ENCODE measurements at places on chromosomes 1 and 21.

- DNase-seq = no peak
These were observed 20.5 kb downstream of the RCSD1 start for GRCh38 chr1:167650269-167651160.

- DNase-seq = no peak
These were observed 11.7 kb upstream of the SYPL2 start for GRCh38 chr1:109454497-109455133.

DNA sequence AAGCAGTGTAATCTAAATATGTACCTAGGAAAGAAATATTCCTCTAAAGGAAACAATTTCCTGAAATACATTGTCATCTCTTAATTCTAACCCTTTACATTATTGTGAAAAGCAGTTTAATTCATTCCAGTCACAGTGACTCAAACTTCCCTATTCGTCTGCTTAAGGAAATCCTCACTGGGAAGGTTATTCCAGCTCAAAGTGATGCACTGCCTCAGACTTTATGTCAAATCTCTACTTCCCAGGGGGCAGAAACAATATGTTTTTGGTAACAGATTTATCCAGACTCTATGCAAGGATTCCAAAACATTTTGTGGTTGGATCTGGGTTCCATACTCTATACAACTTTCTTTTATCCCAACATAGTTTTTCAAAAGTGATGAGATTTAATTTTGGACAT is 145.2 kb downstream of the NTMT2 start:
- no peak for DNase-seq

DNA sequence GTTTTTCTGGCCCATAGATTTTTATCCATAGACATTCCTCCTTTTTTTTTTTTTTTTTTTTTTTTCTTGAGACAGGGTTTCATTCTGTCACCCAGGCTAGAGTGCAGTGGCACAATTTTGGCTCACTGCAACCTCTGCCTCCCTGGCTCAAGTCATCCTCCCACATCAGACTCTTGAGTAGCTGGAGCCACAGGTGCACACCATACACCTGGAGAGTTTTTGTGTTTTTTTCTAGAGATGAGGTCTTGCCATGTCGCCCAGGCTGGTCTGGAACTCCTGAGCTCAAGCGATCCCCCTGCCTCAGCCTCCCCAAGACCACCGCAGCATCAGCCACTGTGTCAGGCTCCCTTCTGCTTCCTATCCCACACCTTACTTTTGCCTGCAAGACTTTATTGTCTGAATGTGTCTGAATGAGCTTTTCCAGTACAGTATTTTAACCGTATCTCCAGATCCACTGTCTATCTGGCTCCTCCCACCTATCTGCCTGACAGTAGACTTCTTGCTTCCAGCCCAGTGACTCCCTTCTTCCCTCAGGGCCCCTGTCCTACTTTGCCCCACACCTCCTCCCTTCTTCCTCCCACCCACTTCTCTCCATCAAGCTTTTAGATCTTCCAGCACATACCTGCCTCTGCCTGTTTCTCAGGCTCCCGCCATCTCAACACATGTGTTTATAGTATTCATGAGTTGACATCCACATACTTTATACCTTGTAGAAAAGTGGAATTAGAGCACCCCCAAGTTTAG is 6.1 kb downstream of the C1orf21 start:
- no peak for DNase-seq

- DNase-seq = no peak
These were observed 138.3 kb downstream of the APP start for GRCh38 chr21:26032263-26032662.

DNA sequence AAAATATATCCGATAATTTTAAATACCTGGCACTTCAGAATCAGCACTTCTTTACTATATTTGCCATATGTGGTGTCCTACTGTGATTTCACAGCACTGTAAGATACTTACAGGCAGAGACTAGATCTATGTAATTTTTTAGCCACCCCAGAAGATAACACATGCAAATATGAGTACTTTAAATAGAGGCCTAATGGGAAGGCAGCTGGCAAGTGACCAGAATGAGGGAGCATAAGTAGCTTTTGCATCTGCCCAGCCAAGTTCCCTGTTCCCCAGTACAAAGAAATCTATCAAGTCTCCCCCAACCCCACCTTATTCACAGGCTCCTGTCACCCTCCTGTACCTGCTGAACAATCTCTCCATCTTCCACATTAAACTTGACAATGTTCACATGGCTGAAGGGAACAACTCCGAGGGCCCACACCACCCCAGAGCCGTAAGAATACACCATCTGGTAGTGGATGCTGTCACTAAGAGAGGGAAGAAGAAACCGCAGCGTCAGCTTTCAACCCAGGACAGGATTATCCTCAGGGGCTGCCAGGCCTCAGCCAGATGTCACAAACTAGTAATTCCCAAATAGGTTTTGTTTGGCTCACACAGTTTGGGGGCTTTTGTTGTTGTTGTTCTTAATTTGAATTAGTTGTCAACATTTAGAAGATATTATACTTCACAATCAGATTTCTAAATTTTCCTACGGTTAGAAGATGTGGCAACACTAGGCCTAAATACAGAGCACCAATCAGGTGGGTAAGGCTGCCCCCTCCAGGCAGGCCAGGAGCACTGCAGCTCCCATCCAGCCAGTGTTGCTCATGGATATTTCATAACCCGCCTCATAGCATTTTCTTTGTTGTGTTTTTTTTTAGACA is 10.4 kb downstream of the EMC1 start:
- DNase-seq = peak; percentile 32

DNA sequence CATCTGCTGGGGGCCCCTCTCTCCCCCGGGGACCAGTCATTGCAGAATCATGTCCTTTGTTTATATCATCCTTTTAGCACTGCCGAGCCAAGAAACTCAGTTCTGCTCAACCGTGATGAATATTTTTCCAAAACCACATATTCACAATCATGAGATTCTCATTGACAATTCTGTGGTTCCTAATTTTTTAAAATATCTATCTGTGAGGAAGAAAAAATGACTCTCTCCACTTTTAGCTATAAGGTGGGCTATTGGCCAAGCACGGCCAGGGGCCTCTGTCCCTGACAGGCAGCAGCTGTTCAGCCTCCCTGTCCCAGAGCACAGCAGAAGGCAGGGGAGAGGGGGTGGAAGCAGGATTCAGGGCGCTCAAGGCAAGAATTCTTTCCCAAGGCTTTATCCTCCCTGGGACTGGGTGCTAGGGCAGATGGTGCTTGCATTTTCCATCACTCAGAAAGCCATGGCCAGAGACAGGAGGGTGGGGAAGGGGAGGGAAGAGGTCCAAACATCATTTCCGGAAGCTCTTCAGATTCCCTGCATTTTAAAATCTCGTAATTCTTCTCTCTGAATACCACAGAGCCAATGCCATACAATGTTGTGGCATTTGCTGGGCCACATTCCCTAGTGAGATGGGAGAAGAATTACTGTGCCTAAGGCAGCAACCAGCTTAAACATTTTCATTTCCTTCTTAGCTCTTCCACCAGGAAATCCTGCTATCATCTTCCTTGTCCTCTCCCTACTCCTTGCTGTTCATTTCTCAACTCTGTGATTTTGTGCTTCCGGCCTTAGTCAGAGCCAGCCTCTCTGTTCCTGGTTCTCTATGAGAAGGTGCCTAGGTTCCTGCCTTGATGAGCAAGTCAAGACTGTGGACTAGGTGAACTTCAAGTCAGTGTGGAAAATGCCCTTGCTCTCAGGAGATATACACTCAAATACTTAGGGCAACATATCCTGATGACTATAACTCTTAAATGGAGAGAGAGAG is 60.3 kb downstream of the KCNJ6 start:
- no peak for DNase-seq

GRCh38 chr21:45032332-45032731 is 42.0 kb upstream of the ADARB1 start:
- DNase-seq = no peak

DNA sequence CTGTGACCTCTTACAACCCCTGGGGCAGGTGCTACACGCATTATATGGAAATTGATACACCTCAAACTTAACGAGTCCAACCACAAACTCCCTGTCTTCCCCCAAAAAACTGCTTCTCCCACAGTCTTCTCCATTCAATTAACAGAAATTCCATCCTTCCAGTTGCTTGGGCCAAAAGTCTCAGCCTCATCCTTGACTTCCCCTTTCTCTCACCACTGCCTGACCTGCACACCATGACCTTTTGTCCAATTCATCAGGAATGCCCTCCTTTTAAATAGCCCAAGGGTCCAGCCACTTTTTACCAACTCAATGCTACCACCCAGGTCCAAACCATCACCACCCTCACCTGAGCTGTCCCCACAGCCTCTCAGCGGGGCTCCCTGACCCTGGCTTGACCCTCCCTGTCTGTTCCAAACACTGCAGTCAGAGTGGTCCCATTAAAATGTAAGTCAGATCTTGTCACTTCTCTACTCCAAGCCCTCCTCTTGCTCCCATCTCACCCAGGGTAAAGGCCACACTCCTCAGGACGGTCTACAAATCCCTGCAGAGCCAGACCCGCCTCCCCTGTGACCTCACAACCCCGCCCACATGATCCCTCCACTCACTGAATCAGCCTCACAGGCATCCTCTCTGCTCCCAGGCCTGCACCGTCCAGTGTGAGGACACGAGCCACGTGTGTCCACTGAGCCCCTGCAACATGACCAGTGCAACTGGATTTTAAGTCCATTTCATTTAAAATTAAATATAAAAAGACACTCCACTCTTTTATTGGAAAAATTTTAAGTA is 18.5 kb downstream of the KCNN3 start:
- no peak for DNase-seq

GRCh38 chr1:1157426-1157913 is 16.2 kb upstream of the TTLL10 start:
- DNase-seq = peak; percentile 75

Data from hippocampal formation (tissue), 2 donors.